Fibroblast of villous mesenchyme (primary cell): ENCODE measurements at places on chromosomes 6 and 20. TPM values are rescaled to one million over a fixed set of nuclear protein-coding genes. Genes with fewer than 3 reads are reported as not detected.

Gene COL19A1
- total RNA-seq, result 0.32 and 1.3 TPM in 2 replicates

Gene OR12D3
- total RNA-seq, result not detected in 2 replicates

Gene NTSR1
- under 0.01 TPM in 2 replicates for total RNA-seq

Gene MEI4
- under 0.01 TPM in 1 of 2 replicates, not detected in the other for total RNA-seq

Gene RSPH9
- total RNA-seq, result 0.86 and 0.97 TPM in 2 replicates

DNA sequence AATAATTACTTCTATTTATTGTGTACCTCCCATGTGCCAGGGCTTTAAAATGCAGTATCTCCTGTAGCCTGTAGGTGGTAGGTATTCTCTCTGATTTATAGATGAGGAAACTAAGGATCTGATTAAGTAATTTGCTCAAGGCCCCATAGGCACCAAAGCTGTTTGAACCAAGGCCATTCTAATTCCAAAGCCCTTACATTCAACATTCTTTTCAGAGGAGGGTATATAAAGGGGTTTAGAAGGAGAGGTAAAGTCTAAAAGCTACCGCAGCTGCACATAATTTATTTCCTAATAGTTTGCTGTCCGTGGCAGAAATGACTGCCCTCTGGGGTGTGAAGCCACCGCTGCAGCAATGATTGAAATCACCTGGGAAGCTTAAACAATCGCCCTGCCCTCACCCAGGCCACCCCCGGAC is 95.0 kb upstream of the FAM8A1 start:
- no peak for DNase-seq

DNA sequence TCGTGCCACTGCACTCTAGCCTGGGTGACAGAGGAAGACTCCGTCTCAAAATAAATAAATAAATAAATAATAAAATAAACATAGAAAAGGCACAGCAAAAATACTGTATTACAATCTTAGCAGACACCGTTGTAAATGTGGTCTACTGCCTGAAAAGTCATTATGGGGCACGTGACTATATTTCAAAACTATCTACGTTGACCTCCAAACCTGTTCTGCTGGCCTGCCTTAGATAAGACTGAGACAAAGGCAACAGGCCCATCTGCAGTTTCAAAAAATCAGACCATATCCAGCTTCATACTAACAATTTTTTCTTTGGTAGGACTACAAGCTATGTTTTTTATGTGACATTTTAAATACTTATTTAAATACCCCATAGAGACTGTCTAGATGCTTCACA is 59.1 kb downstream of the AGPAT4 start:
- DNase-seq, result no peak

DNA sequence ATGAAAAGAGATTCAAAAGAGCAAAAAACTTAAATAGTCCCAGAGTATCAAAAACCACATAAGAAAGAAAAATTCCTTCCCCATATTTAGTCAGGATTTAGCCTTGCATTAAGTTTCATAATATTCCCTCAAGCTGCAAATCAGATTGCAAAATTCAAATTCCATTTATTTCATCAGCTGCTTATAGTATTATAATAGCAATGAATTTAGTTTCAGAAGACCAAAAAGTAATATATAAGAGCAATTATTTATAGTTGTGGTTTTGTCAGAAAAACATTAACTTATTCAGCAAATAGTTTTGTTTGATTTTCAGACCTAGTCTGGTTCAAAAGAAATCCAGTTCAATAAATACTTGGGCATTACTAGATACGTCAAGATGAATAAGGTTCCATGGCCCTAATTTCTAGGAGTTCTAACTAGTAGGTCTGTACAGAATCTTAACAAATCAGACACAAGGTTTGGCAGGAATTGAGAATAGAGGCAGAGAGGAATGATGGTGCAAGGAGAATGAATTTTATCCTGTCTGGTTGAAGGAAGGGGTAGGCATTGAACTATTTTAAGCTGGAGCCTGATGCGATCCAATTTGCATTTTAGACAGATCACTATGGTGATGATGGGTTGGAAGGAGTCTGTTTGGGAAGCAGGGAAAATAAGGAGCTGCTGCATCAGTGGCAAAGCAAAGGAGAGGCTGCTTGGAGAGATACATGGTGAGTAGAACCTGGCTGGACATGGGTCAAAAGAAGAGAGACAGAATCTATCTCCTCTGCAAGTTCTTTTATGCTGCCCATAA is 163.9 kb upstream of the STXBP5 start:
- DNase-seq, result peak; percentile 29

GRCh38 chr6:157552820-157553485 is 172.0 kb downstream of the ZDHHC14 start:
- no peak for DNase-seq

GRCh38 chr6:41546866-41547798 is 951 bp downstream of the FOXP4 start:
- DNase-seq, result peak; percentile 45

- DNase-seq, result no peak
Observed at GRCh38 chr6:125008957-125009356, 46.7 kb downstream of the RNF217 start.

GRCh38 chr6:118589649-118590365 is 41.7 kb downstream of the PLN start:
- DNase-seq, result no peak

DNA sequence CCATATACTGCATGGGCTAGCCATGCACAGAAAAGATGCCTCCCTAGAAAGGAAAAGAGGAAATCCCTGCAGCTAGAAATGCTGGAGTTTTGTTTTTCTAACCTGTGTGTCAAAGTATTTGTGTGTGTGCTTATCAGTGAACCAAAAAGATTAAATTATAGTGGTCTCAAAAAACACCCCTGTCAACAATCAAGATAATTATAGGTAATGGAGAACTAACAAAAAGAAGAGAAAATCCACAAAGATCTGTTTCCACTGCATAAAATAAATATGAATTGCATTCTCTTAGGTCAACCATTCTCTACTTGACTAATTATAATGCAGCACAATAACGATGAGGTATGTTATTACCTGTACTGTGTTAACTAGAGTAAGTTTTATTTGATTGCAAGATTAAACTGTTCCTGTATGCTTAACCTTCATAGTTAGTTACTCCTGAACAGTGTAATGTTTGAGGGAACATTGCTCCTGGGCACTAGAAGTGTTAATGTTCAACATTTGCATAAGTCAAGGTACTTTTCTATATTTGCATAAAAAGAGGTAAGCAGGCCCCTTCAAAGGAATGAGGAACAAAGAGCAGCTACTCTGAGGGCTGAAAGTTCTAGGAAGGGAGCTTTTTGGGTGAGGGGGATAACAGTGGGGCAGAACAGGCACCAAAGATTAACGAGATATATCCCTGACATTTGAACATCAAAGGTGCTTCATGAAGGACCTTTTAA is 212.1 kb downstream of the BTBD9 start:
- no peak for DNase-seq

DNA sequence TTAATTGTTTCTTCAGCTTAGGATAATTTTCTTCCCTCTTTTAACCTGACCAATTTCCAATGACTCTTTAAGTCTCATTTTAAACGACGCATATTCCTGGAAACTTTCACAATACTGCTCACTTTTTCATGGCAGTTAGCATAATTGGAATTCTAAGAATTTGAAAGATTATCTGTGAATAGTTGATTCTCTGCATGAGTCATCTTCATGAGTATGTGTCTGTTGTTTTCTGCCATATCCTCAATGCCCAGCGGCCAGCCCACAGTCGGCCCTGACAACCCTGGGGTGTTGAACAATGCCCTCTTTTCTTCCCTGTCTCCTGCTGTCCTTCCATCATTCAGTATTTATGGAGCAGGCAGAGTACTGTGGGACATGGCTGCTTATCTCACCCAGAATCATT is 554.2 kb downstream of the CDH26 start:
- peak; percentile 7 for DNase-seq

DNA sequence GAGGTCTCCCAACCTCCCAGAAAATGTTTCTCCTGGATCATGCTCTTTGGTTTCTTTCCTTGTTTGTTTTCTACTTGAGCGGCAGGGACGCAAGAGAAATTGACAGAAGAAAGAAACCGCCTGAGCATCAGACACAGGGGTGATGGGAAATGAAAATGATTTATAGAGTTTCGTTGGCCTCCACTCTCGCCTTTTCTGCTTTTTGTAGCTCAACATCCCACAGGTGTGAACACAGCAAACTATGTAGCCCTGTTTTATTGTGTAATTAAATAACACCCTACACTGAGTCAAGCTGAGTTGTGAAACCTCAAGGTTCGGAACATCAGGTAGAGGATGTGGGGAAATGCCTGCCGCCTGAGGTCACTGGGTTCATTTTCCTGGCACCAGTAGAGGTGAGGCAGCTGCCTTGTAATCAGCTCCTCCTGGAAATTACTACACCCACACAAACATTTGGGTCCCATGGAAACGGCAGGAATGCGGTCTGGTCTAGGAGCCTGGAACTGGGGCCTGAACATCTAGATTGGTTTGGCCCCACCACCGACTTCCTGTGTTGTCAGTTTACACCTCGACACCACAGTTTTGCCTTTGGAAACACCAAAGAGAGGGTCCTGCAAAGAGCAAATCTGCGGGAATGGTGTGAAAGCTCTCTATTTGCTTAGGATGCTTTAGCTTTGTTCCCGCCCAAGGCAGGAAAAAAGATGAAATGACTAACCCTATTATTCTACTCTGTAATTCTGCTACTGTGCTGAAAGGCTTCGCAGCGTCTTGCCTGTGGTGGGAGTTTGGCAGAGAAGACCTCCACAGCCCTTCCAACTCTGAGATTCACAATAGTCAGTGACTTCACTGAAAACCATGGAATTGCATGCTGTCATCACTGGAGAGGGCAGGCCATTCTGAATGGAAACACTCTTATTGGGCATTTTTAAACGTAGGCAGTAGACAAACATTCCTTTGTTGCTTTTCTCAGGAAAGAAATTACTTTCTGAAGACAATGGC is 53.0 kb downstream of the ADAT2 start:
- peak; percentile 60 for DNase-seq

DNA sequence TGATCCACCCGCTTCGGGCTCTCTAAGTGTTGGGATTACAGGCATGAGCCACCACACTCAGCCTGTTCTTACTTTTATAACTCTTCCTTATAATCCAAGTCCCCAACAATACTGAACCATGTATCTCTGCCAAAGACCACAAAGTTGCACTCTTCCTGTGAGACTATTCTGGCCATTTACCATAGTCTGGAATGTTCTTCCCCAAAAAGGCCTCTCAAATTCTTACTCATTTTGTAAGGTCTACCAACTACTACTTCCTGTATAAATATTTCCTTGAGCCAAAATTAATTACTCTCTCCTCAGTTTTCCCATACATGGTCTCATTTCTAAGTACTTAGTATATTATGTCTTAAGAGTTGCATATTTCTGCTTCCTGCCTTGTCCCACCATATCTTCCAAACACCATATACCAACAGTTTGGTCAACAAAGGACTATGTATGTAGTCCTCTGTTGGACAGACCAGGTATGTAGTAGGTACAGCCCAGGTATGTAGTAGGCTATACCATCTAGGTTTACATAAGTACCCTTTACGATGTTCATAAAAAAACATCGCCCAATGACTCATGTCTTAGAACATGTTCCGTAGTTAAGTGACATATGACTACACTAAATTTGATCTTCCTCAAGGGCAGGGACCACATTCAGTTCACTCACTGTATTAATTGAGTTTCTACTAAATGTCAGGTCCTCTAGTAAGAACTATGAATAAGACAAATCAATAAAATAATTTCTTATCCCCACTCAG is 22.0 kb downstream of the RANBP9 start:
- no peak for DNase-seq

DNA sequence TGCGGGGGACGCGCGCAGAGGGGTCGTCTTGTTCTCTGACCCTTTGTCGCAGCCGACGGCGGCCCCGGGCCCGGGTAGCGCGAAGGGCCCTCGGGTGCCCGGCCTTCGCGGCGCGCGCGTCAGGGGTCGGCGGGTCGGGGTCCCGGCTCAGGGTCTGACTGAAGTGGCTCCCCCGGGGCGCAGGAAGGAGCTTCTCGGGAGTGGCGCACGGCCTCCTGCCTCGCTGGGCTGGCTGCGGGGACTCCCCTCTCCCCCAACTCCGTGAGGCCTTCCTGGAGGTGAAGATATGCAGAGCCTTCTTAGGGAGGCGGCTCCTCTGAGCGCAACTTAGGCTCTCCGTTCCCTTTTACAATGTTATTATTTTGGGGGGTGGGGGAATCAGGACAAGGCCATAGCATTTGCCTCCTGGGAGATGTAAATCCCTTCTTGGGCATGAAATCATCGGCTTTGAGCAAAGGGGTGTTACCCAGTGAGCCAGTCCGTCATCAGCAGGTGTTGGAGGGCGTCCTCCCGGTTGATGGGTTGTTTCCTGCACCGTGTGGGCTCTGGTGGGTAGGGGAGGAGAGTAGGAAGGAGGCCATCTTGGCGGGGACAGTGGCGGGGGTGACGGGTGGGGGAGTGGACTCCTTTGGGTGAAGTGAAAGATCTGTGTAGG is 523 bp downstream of the CDS2 start:
- peak; percentile 54 for DNase-seq

DNA sequence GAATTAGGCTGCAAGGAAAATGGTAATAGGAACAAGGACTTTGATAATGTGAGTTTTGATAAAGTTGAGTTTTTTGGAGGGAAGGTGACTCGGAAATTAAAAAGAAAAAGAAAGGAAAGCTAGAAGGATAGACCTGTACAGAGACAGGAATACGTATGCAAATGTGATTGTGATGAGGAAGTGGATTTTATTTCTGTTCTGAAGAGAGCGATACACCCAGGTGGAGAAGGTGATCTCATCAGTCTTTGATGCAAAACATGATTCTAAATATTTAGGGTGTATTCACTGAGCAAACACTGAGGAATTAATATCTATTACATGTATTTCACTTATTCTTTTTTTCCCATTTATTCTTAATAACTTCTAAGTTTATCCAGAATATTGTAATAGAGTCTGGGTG is 9.2 kb upstream of the PLEKHG1 start:
- no peak for DNase-seq

DNA sequence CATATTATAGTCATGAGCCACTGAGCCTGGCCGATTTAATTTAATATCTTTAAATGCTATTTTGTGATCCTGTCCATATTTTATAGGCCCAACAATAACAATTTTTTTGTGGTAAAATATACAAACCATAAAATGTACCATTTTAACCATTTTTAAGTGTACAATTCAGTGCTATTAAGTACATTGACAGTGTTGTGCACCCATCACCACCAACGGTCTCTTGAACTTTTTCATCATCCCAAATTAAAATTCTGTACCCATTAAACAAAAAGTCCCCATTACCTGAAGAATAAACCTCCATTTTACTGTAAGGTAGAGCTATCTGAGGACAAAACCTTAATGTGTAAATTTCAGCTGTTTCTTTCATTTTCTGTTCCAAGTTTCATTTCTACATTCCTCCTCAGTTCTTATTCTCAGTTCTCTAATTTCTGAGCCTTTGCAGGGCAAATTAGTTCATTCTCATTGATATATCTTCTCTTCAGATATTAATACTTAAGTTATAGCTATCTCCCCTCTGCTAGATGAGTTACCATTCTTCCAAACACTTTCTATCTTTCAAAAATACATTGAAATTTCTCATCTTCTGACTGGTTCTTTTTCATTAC is 10.3 kb downstream of the MTO1 start:
- no peak for DNase-seq

DNA sequence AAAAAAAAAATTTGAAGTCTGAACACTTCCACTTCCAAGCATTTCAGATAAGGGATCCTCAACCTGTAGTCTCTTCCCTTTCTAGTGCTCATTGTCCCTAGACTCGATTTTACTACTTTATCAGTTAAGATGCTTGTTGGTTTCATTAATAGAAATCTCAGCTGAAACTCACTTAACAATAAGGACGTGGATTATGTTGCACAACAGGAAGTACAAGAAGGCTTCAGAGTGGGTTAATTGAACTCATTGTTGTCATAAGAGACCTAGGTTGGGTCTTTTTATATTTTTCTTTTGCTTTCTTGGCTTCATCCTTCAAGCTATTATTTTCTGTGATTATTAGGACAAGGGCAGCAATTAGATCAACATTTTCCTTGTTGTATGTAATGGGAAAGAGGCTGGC is 175.2 kb downstream of the CDKAL1 start:
- DNase-seq, result no peak

GRCh38 chr6:151292974-151293687 is 53.4 kb downstream of the AKAP12 start:
- peak; percentile 94 for DNase-seq
